ENCODE measurements at places on chromosomes 12 and 14.

- no peak for DNase-seq
Observed at GRCh38 chr12:116537101-116537904, 21.9 kb upstream of the MAP1LC3B2 start.

DNA sequence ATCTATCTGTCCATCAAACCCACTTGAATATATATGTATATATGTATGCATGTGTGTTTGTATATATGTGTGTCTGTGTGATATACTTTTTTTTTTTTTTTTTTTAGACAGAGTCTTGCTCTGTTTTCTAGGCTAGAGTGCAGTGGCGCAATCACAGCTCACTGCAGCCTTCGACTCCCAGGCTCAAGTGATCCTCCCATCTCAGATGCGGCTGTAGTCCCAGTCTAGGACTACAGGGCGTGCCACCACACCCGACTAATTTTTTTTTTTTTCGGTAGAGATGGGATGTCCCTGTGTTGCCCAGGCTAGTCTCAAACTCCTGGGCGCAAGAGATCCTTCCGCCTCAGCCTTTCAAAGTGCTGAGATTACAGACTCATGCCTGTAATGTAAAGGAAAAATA is 13.0 kb upstream of the APOBEC1 start:
- no peak for DNase-seq

DNA sequence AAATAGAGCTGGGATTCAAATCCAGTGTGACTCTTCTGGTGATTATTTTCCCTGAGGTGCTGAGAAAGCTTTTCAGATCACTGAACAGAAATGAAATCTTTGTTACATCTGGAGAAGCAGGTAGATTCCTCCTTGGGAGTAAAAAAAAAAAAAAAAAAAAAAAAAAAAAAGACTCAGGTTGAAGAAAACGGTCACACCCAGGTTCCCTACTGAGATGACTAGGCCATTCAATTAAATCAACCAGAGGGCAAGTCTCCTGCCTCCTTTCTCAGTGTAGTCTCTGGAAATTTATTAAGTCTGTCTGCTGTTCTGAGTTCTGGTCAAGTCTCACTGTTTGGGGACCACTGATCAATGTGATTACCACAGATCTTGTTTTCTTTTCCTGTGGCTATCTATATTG is 24.0 kb downstream of the ARG2 start:
- DNase-seq: no peak

DNA sequence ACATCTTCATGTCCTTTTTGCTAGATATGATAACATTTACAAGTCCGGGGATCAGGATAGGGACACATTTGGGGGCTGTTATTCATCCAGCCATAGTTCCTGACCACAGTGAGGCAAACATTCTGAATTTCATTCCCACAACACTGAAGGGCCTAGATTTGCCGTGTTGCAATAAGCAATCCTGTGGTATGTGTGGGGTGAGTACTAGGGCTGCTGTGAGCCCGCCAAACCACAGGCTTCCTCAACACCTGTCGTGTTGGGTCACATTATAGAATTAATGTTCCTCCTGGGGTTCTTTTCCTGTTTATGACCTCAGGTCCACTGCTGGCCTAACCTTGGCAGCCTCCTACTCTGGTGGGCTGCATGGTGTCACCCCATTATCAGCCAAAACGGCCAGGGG is 119.2 kb downstream of the TBC1D30 start:
- DNase-seq: no peak

GRCh38 chr12:47967461-47968321 is 4.3 kb downstream of the TMEM106C start:
- no peak for DNase-seq

- DNase-seq: no peak
Observed at GRCh38 chr12:24363177-24363754, 413.8 kb upstream of the SOX5 start.

DNA sequence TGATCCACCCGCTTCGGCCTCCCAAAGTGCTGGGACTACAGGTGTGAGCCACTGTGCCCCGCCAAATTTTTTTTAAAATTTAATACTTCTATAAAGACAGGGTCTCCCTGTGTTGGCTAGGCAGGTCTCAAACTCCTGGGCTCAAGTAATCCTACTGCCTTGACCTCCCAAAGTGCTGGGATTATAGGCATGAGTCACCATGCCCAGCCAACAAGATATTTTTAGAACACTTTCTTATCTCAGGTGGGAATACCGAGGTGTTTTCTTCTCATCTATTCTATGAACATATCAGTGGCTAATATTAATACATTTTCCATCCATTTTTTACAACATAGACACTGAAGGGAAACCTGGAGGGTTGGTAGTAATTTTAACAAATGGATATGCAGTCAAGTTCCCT is 38.0 kb upstream of the DHRS4 start:
- no peak for DNase-seq

GRCh38 chr12:56163533-56164344 is 5.6 kb downstream of the MYL6 start:
- DNase-seq: no peak

- no peak for DNase-seq
Observed at GRCh38 chr12:13812168-13812567, 169.2 kb downstream of the GRIN2B start.

GRCh38 chr14:95683793-95684192 is 2.4 kb upstream of the TCL1B start:
- no peak for DNase-seq

GRCh38 chr14:71804992-71805391 is 127.2 kb upstream of the RGS6 start:
- no peak for DNase-seq

- DNase-seq: no peak
Observed at GRCh38 chr14:95256776-95257060, 63.0 kb downstream of the CLMN start.

DNA sequence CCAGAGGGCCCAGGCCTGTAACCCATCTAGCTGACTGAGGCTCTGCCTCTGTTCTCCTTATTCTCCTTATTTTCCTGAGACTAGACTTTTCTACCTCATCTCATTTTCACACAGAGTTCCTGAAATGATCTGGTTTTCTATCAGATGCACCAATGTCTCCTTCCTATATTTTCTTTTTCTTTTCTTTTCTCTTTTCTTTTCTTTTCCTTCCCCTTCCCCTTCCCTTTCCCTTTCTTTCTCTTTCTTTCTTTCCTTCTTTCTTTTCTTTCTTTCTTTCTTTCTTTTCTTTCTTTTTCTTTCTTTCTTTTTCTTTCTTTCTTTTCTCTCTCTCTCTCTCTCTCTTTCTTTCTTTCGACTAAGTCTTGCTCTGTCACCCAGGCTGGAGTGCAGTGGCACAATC is 3.0 kb upstream of the CCDC184 start:
- DNase-seq: no peak

- no peak for DNase-seq
Observed at GRCh38 chr12:49960474-49961110, 1.1 kb upstream of the AQP5 start.

GRCh38 chr14:104115131-104115600 is 23.2 kb upstream of the KIF26A start:
- no peak for DNase-seq

- DNase-seq: no peak
Observed at GRCh38 chr12:116199160-116199706, 78.3 kb downstream of the MED13L start.

DNA sequence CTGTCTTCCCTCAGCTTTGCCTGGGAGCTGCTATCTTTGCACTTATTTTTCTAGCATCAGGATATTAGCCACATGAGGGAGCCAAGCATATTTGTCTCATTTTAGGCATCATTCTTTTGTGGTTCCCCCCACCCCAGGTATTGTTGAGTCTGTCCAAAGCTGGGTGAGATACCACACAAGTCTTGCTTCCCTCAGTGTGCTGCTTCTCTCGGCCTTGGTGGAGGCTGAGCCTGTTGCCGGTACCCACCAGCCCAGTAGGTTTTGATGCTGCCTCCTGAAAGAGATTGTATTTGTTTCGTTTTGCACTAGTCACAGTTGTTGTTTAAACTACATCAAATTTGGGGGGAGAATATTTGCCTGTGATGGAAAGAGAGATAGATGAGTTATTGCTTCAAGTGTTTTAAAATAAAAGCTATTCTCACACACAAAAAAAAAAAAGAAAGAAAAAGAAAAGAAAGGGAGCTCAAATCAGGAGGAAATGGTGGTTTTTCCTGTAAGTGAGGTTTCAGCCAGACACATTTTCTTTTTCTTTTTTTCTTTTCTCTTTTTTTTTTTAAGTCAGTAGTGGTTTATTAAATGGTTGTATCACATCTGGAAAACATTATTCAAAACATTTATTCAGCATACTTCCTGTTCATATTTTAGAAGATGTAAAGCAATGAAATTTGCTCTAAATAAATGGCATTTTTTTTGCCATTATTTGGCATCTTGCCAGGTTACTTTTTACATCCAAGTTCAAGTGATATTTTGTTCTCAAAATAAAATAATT is 58.5 kb downstream of the SLC4A8 start:
- DNase-seq: no peak

DNA sequence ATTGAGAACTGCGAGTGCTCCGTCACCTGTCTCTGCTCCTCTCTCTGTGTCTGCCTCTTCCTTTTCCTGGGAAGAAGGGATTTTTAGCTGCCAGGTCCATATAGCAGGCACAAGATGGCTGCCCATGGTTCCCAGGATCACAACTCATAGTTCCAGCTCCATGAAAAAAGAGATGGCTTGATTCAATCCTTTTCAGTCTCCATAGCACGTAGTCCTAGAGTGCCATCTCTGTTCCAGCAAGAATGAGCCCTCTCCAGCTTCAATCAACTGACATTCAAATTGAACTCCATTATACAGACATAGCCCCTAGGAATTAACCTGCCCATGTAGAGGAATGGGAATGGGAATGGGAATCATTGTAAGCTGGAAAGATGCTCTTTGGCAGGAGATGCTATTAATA is 34.7 kb upstream of the RTRAF start:
- peak; percentile 11 for DNase-seq

DNA sequence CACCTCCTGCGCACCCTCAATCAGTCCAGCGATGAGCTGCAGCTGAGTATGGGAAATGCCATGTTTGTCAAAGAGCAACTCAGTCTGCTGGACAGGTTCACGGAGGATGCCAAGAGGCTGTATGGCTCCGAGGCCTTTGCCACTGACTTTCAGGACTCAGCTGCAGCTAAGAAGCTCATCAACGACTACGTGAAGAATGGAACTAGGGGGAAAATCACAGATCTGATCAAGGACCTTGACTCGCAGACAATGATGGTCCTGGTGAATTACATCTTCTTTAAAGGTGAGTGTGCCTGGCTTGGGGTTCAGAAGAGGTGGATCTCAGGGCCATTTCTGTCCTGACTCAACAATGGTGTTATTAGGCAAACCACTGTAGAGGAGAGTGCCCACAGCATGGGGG is 2.6 kb downstream of the SERPINA3 start:
- DNase-seq: no peak

DNA sequence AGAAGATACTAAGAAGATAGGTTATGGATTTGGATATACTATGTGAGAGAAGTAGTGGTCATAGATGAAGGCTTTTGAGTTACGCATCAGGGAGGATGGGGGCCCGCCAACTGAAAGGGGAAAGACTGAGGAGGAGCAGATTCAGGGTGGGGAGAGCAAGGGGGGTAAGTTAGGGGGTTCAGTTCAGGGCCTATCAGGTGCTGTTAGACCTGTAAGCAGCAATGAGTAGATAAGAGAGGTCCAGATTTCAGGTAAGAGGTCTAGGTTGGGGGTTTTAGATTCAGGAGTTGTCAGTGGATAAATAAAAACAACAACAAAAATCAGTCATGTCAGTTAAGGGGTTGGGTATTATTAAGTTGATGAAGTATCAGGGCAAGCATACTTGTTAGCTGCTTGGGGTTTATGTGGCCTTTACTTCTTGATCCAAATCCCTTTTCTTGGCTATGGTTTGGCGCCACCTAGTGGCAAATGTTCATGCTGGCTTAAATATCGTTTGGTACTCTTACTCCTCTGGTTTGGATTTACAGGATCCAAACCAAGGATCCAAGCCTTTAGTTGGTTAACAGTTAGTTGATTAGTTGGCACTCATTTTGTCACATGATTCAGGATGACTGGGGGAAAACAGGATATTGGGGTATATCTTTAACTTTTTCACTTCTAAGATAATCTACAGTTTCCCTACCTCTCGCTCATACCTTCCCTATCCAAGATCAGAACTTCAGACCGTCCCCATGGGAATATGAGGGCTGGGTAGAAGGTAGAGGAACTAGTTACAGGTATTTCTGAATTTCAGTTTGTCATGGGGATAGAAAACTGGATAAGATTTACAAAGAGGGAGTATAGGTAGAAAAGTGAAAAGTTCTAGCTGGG is 65.1 kb downstream of the PCNX1 start:
- DNase-seq: peak; percentile 47

GRCh38 chr14:63496837-63497400 is 46.3 kb downstream of the PPP2R5E start:
- no peak for DNase-seq

DNA sequence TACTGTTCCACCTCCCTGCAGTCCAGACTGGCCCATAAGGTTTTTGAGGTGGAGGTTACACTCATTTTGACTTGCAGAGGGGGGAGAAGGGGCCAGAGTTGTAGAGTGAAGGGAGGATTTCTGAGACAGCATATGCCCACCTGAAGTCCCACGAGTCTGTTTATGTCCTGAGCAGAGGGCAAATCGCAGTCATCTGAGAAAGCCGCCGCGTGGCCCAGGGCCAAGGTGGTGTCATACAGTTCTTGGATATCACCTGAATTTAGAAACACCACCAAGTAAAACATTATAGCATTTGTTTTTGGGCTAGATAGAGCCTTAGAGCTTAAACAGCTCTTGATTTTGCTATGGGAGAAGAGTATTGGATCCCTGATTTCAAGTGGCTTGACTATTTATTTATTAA is 30.9 kb downstream of the TDG start:
- DNase-seq: no peak

DNA sequence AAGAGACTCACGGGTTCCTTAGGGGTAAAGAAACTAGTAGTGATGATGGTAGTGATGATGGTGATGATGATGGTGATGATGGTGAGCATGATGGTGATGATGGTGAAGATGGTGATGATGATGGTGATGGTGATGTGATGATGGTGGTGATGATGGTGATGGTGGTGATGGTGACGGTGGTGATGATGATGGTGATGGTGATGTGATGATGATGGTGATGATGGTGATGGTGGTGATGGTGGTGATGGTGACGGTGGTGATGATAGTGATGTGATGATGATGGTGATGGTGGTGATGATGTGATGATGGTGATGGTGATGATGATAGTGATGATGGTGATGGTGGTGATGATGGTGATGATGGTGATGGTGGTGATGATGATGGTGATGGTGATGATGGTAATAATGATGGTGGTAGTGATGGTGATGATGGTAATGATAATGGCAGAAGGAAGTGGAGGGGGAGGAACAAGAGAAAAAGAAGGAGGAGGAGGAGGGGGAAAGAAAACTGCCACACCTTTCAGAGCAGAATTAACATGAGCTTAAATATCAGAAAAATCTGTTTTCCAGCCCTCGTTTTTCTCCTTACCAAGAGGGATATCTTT is 85.5 kb downstream of the FZD10 start:
- DNase-seq: no peak

- DNase-seq: no peak
Observed at GRCh38 chr14:102749393-102750305, 27.6 kb upstream of the TRAF3 start.

GRCh38 chr12:120224304-120225199 is 23.6 kb upstream of the RPLP0 start:
- no peak for DNase-seq

DNA sequence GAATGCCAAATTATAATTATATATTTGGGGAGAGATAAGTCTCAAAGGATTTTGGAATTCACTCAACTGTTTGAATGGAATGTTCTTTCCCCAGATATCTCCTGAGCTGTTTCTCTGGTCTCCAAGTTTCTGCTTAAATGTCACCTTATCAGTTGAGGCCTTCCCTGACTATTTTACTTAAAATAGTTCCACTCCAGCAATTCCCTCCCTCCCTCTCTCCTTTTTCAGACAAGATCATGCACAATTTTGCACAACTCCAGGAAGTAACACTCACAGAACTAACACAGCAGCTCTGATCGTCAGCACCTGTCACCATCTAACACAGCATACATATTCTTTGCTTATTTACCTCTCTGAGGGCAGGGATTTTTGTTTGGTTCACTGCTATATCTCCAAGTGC is 12.5 kb downstream of the BTG1 start:
- DNase-seq: no peak
